Activated naive CD4-positive, alpha-beta T cell (primary cell): ENCODE measurements at places on chromosomes 5 and 9.

- no peak for DNase-seq
Measured at GRCh38 chr5:177300236-177300880, 3.2 kb downstream of the RAB24 start.

DNA sequence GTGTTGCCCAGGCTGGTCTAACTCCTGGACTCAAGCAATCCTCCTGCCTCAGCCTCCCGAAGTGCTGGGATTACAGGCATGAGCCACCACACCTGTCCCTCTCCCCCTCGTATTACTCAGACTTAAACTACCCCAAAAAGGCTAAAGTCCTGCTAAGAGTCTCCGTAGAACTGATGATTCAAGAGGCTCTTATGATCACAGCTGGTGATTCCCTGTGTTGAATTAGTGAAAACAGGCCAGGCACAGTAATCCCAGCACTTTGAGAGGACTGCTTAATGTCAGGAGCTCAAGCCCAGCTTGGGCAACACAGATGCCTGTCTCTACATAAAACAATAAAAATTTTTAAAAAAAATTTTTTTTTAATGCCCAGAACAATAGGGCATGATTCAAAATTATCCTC, 9.2 kb downstream of the CDC26 start:
- no peak for DNase-seq

DNA sequence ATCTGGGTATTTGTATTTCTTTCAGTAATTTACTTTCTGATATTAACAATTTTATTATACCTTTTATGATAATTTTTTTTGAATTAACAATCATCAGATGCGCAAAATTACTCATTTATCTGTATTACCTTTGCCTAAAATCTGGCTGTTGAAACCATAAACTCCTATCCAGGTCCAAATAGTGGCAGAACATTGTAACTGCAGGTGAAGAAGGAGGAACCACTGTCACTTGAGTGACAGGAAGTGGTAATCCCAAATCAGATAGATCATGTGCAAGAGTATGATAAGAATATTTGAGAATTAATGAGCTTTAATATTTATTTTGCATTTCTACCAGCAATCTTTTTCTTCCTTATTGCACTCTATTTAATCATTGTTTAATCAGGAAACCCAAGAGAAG, 139.3 kb upstream of the TLE4 start:
- DNase-seq: no peak

DNA sequence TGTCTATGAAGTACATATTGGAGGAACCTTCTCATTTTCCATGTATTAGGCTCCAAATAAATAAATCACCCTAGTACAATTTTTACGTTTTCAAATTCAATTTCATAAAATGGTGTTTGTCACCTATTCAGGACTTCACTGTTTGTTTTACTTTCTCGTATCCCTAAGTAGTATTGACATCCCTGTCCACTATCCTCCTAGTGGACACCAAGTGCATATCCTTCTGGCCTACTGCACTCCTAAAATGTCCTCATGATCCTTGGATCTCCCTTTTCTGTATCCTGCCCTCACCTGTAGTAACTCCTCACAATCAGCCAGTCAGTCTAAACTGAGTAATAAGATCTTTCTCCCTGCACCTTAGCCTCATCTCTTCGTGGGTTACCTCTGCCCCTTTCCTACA, 539.9 kb downstream of the DMRTA1 start:
- DNase-seq: no peak

DNA sequence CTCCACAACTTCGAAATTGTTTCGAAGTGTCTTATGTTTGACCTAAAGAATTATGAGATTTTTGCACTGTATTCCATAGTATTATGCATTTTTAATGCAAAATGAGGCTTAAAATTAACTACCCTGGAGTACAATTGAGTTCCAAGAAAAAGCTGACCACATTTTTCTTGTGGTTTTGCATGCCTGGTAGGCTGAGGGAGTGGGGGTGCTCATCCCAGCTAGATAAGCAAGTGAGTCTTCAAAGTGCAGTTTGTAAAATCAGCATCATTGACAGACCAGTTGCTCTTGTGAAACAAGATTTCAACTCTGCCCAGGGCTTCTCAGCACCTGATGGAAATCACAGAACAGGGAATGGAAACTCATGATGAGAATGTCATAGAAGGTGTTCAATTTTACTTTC, 17.0 kb upstream of the NDUFS4 start:
- no peak for DNase-seq

DNA sequence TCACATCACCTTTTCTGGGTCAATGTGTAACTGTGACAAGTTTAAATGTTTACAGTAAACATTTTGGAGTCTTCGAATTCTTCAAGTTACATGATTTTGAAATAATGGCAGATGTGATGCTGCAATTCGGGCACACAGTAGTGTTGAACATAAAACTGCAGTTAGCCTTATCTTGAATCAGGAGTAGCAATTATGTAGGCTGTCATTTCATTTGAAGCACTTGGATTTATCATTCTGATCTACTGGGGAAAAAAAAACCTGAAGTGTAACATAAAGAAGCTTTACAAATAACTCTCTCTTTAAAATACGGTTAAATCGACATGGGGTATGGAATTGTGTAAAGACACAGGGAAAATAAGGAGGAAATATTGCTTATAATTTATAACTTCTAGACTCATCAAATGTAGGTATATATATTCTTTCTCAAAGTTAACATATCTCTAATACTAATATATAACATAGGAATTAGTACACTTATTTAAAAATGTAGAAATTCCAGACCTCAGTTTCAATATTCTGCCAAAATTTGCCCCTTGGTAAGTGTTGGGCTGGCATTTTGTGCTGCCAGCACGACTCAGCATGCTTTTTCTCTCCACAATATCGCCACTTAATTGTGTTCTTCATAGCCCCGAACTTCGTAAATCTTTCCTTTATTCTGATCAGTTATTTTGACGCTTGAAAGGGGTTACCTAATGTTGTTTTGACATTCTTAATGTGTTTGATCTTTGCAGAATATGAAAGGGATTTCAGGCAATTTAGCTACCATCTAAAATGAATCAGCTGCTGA, 226.7 kb downstream of the PRR16 start:
- no peak for DNase-seq

GRCh38 chr9:68740561-68740960, 35.5 kb downstream of the PIP5K1B start:
- no peak for DNase-seq

DNA sequence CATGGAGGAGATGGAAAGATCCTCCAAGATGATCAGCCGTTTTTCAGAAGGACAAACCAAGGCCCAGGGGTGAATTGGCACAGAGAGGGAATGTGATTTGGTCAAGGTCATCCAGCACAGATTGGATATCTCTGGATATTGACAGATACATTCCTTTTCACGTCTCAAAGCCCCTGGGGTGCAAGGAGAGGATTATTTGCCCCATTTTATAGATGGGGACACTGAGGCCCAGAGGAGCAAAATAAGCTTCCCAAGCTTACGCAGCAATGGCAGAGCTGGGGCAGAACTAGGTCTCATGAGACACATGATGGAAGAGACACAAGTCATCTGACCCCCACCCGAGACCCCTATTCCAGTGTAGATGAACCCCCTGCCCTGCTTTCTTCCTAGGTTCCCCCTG, 895 bp upstream of the PDGFRB start:
- DNase-seq: no peak

GRCh38 chr5:132540764-132541163, 2.6 kb downstream of the IL5 start:
- no peak for DNase-seq

DNA sequence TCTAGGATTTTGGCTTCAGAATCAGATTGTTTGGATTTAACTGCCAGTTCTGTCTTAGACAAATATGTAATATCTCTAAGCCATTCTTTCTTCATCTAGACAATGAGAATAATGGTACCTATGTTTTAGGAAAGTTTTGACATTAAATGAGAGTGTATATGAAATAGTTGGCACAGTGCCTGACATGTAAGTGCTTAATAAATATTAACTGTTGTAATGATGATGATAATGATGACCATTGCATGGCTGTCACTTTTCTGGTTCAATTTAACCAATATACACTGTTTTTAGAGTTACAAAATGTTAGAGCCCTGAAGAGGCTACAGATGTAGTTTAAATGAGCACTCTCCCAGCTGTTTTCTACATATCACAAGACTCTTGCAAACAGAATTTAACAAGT, 131.7 kb downstream of the RANBP17 start:
- DNase-seq: no peak

DNA sequence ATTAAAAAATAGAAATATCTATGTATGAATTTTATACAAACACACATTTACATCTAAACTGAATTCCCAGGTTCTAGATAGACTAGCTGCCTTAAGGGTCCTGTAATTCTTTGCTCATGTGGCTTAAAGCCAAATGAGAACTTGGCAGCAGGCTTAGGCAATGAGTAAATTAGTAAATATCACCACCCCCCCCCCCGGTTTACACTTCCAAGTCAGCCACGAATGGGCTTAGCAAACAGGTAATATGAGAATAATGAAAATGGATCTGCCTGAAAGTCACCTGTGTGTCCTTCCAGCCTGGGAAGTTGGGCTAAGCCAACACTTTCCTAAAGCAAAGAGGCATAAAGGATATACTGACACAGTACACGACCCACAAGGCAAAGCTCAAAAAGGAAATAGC, 108.6 kb downstream of the KLHL3 start:
- DNase-seq: no peak

- DNase-seq: no peak
Measured at GRCh38 chr5:180381851-180382480, 28.8 kb upstream of the GFPT2 start.

DNA sequence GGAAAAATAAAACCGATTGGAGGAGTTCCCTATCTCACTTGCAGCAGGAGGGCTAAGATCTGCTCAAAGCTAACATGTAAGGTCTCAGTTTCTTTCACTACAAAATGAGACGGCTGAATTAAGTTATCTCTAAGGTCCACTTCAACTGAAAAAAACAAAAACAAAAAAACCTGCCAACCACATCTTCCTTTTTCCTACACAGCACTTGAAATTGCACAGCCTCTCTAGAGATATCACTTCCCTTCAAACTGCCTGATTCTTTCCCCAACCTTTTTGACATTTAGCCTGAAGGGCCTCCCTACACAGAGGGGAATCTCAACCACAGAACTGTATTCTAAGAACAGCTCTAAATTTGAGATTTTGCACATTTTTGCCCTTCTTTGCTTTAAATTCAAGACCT, 227.9 kb upstream of the TARS1 start:
- no peak for DNase-seq

DNA sequence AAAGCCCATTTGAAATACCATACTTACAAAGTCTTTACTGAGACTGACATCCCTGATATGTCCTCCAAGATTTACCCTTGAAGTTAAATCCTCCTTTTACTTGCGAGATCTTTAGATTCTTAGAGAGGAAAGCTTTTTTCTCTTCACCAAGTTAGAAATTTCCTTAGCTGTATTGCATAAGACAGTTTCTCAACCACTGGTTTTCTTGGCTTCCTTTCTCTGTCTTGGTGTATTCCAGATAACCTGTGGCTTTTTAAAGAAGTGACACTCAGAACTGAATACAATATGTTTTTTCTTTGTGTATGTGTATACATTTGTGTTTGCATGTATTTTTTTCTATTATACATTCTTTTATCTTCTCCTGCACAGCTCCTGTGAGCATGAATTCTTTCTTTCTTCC, 65.0 kb downstream of the SNCAIP start:
- no peak for DNase-seq

GRCh38 chr9:106423575-106423974, 439.4 kb upstream of the ZNF462 start:
- no peak for DNase-seq

GRCh38 chr9:91192381-91193086, 169.2 kb downstream of the AUH start:
- DNase-seq: no peak

- DNase-seq: no peak
Measured at GRCh38 chr5:122896598-122897282, 51.3 kb downstream of the SNX24 start.

- DNase-seq: peak; percentile 49
Measured at GRCh38 chr9:79570448-79571308, 1.1 kb upstream of the TLE4 start.

DNA sequence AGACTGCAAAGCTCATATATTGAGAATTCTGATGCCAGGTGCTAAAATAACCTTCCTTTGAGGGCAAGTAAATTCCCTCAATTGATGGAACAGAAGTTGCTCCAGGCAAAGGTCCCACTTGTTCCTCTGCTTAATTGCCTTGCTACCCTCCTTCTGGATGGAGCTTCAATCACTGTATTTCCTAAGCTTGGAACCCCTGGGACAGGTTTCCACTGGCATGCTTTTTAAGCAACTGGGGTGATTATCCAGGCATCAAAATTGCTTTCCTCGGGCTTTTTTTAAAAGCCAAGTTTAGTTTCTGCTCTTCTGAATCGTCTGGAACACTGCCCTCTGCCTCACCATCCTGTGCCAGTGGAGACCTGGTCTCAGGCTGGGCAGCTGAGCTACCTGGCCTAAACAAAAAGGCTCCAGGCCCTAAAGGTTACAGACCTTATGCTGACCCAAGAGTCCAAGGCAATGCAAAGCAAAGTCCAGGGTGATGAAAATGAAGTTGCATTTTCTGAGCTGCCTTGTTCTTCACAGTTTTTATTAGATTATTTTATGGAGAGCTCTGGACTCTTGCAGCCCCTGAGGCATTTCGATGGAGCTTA, 167.9 kb upstream of the CD180 start:
- no peak for DNase-seq

- DNase-seq: no peak
Measured at GRCh38 chr5:173538654-173539053, 77.8 kb downstream of the BOD1 start.

DNA sequence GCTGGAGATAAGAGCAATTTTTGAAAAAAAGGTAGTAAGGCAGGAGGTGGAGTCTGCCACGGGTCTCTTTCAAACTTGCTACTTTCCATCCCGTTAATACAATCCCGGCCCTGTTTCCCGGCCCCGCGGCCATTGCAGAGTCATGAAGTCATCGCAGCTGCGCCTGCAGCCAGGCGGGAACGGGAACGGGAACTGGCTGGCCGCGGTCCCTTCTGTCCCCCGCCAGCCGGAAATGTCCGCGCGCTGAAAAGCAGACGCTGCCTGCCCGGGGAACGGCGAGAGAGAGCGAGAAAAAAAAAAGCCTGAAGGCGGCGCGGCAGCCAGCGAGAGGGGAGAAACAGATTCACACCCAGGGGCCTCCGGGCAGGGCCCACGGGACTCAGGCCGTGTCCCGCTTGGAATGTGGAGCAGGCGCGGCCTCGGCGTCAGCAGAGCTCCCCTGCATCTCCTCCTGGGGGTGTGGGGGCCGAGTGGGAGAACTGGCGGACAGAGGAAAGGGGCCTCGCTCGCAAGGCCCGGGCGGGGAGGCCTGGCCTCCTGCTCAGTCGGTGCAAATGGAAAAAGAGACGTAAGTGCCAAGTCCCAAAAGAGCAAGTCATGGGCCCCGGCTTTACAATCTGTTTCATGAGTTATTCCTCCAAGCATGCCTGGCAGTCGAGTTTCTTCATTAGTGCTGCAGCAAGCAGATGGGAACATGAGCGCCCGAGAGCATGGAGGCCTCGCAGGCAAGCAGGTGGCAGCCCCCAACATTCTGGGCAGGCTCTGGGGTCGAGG, 201.2 kb upstream of the GAS1 start:
- no peak for DNase-seq

DNA sequence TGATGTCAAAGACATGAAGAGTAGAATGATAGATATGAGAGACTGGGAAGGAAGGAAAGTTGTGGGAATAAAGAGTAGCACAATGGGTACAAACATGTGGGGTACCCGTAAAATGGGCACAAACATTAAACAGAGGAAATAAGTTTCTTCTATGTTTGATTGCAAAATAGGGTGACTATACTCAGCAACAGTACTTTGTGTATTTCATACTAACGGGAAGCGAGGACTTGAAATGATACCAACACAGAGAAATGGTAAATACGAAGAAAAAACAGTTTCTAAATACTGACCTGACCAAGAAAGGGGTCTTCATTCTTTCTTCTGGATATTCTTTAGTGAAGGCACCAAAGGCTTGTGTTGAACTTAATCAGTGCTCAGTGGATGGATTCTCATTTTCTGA, 31.1 kb downstream of the ATP6V0E1 start:
- no peak for DNase-seq
